ENCODE measurements at places on chromosomes 5 and 9. TPM values are rescaled to one million over a fixed set of nuclear protein-coding genes. Genes with fewer than 3 reads are reported as not detected.

FBN2 gene
- 6.8 TPM for total RNA-seq

SLC34A3 gene
- 0.16 TPM for total RNA-seq

DNA sequence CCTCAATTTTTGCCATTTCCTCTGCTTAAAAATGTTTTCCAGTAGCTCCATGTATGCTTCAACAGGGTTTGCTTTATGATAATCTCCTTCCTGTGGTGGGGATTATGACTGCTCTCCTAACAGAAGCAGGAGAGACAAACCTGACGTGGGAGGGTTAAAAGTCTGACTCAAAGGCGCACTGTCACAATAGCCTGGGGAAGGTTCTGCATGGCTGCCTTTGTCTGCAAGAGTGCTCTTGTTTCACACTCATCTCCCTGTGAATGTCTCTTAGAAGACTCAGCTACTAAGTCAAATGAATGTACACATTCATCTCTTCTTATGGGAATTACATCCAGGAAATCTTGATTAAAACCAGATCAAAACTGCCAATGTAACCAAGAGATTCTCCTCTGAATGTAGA is 90.9 kb upstream of the MTAP start:
- no peak for DNase-seq

DNA sequence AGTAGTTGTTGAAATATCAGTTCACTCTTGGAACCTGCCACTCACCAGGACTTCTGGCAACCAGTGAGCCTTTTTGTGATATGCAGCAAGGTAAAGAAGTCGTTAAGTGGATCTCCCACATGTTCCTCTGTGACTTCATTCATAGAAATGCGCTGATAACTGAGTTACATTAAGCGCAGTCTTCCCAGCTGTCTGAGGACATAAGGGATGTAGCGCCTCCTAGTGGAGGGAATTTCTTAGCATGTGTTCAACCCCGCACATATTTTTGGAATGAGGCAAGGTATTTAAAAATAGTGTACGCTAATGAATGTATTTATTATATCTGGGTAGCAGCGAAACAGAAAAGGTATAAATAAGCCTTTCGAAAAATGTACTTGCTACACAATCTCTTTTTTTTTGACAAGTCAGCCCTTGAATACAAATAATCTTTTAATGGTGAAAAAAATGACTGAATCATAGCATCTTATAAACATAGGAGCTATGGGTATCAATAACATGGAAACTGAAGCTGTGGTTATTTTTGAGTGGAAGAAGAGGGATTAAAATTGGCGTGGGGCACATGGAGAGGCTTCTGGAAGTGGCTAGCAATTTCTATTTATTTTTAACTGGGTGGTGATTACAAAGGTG is 38.0 kb downstream of the PALM2AKAP2 start:
- no peak for DNase-seq
